ENCODE measurements at places on chromosomes 12 and 14.

- DNase-seq = no peak
Measured at GRCh38 chr12:45257185-45257930, 41.5 kb downstream of the ANO6 start.

- DNase-seq = no peak
Measured at GRCh38 chr12:61369241-61369910, 890.8 kb upstream of the USP15 start.

GRCh38 chr14:103022002-103022684 lies 35.2 kb downstream of the CDC42BPB start:
- no peak for DNase-seq

GRCh38 chr12:107440606-107441005 lies 245.0 kb upstream of the PWP1 start:
- no peak for DNase-seq

- no peak for DNase-seq
Measured at GRCh38 chr14:103294091-103294490, 39.9 kb upstream of the EIF5 start.

DNA sequence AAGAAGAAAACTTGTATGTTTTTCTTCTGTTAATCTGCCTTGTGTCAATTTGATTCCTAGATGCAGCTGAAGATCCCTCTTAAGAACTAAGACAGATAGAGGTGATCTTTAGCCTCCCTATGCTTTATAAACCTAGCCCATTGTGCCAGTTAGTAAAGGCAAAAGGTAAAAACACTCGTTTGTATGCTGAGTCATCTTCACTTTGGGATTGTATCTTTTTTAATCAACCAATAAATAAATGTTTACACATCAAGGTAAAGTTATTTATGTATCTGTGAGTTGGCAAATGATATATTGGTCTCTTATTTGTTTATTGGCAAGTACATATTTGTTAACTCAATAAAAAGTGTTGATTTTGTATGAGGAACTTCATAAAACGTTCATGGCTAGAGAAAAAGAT lies 165.9 kb upstream of the AMIGO2 start:
- no peak for DNase-seq

GRCh38 chr12:28966046-28966780 lies 182.9 kb upstream of the FAR2 start:
- peak; percentile 8 for DNase-seq

DNA sequence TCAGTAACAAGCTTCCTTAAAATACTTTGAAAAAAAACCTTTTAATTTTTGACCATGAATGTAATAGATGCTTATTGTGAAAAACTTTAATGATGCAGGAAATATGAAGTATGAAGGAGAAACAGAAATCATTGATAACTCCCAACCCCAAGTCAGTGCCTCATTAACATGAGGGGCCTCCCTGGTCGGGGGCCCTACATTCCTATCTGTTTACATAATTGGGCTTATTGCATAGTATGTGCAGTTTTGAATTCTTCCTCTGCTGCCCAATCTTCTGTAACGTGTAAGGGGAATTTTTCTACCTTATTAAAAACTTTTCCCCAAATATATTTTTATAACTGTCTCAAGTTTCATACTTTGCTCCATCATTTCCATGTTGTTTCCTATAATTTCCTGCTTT lies 63.0 kb downstream of the SLC25A47 start:
- no peak for DNase-seq

GRCh38 chr12:45076417-45077026 lies 25.6 kb upstream of the DBX2 start:
- no peak for DNase-seq

DNA sequence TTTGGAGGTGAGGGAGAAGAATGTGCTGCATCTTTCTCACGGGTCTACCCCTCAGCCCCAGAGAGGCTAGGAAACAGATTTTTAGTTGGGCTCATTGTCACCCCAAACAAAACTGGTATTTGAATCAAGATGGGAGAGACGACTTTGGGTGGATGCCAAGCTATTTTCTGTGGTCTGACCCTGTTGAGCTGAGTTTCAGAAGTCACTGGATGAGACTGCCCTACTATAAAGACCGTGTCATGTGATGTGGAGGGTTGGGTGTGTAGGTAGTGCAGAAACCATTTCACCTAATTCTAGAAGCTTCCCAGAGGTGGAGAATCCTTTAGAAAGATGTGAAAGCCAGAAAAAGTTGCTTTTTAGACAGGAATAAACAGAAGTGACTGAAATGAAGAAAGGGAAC lies 60.2 kb downstream of the IFT43 start:
- no peak for DNase-seq

- no peak for DNase-seq
Measured at GRCh38 chr14:55267820-55268219, 3.4 kb upstream of the FBXO34 start.

- DNase-seq = no peak
Measured at GRCh38 chr12:104496336-104496735, 39.6 kb downstream of the CHST11 start.

All from right renal pelvis (tissue), 4 donors.